Uterine smooth muscle cell (primary cell): ENCODE measurements at places on chromosomes 6 and 20. TPM values are rescaled to one million over a fixed set of nuclear protein-coding genes. Genes with fewer than 3 reads are reported as not detected.

The AGER gene
- total RNA-seq: 0.12 and 0.44 TPM in 2 replicates

The LY6G5C gene
- 0.33 and 0.37 TPM in 2 replicates for total RNA-seq

The JAG1 gene
- 4.2 and 12.9 TPM in 2 replicates for total RNA-seq

The DYNLRB1 gene
- 24.1 and 26.0 TPM in 2 replicates for total RNA-seq

The SLC16A10 gene
- 0.12 and 0.33 TPM in 2 replicates for total RNA-seq

The SMIM13 gene
- total RNA-seq: 5.6 and 7.2 TPM in 2 replicates

The ANGPT4 gene
- not detected in 2 replicates for total RNA-seq

The TP53TG5 gene
- not detected in 2 replicates for total RNA-seq

The SLC35D3 gene
- under 0.01 TPM in 1 of 2 replicates, not detected in the other for total RNA-seq

The FAM83C gene
- not detected in 2 replicates for total RNA-seq

The RHAG gene
- total RNA-seq: not detected in 2 replicates

The RNF217 gene
- 13.4 and 28.1 TPM in 2 replicates for total RNA-seq

The PRPH2 gene
- total RNA-seq: 1.7 and 1.8 TPM in 2 replicates

The SLC17A1 gene
- total RNA-seq: not detected in 2 replicates

The PGC gene
- not detected in 2 replicates for total RNA-seq

The GNAS-AS1 gene
- total RNA-seq: 0.87 and 1.00 TPM in 2 replicates

The LY6G6D gene
- total RNA-seq: not detected in 2 replicates

The CCR6 gene
- not detected in 2 replicates for total RNA-seq

The ECT2L gene
- 0.12 TPM in 1 of 2 replicates, not detected in the other for total RNA-seq

The SEL1L2 gene
- not detected in 2 replicates for total RNA-seq

The FHL5 gene
- not detected in 2 replicates for total RNA-seq

The EYA2 gene
- 1.6 and 2.0 TPM in 2 replicates for total RNA-seq
